ENCODE measurements at places on chromosomes 5 and 9. TPM values are rescaled to one million over a fixed set of nuclear protein-coding genes. Genes with fewer than 3 reads are reported as not detected.

Gene ZDHHC11B
- total RNA-seq, result 5.1 TPM

Gene RMRP
- total RNA-seq, result 22,073 TPM

Gene BTNL8
- total RNA-seq, result not detected

Gene FOXI1
- total RNA-seq, result not detected

Gene IFNB1
- total RNA-seq, result not detected

Gene LCN10
- total RNA-seq, result 0.38 TPM

Gene RASEF
- not detected for total RNA-seq

Gene ERP44
- total RNA-seq, result 7.6 TPM

Gene IL3
- total RNA-seq, result not detected

Gene TICAM2
- total RNA-seq, result 0.36 TPM

- no peak for DNase-seq
Observed at GRCh38 chr5:113343343-113343742, 91.4 kb downstream of the TSSK1B start.

- no peak for DNase-seq
Observed at GRCh38 chr5:67425514-67425913, 228.9 kb upstream of the CD180 start.

- DNase-seq, result no peak
Observed at GRCh38 chr9:5843794-5844471, 11.0 kb upstream of the ERMP1 start.

GRCh38 chr5:96143450-96143849 is 181.8 kb upstream of the ELL2 start:
- DNase-seq, result no peak

GRCh38 chr9:108297073-108297472 is 558.7 kb downstream of the ACTL7B start:
- no peak for DNase-seq

DNA sequence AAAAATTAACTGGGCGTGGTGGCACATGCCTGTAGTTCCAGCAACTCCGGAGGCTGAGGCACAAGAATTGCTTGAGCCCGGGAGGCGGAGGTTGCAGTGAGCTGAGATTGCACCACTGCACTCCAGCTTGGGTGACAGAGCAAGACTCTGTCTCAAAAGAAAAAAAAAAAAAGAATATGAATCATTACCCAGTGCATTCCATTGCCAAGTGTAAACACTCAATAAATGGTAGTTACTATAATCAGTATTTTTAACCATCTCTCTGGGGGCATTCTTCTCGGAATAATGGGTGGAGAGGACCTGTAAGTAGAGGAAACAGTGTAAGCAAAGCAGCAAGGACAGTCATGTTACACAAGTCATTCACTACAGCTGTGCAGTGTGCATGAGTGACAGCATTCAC is 13.8 kb upstream of the RANBP17 start:
- DNase-seq, result no peak

GRCh38 chr9:35771943-35772342 is 17.9 kb upstream of the MSMP start:
- no peak for DNase-seq

DNA sequence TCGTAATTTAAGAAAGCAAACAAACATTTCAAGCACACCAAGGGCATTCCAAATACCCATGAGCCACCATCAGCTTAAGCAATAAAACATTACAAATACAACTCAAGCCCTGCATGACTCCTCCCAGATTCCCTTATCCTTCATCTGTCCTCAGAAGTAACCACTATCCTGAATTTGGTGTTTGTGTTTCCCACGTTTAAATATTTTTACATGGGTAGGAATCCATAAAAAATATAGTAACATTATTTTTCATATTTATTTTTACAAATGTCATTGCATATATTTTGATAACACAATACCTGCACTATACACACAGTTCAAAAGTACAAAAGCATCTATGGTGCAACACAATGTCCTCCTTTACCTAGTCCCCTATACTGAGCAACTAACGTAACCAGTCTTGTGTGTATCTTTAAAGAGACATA is 6.4 kb downstream of the PRKAA1 start:
- no peak for DNase-seq

- DNase-seq, result no peak
Observed at GRCh38 chr9:16726718-16727451, 143.6 kb downstream of the BNC2 start.

DNA sequence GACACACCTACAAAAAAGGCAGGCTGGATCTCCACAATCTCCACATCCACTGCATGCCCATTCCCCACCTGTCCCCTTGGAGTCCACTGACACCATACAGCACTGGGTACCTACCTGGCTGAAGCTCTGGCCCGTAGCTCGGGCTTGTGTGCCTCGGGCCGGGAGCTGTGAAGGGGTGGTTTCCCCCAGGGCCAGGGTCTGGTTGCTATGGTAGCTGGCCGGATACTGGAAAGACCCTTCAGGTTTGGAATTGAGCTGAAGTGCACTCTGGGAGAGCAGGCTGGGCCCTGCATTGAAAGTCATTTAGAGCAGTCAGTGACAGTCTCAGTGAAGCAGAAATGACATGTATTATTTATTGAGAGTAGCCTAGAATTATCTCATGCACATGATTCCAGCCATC is 507.3 kb downstream of the CTNND2 start:
- no peak for DNase-seq

DNA sequence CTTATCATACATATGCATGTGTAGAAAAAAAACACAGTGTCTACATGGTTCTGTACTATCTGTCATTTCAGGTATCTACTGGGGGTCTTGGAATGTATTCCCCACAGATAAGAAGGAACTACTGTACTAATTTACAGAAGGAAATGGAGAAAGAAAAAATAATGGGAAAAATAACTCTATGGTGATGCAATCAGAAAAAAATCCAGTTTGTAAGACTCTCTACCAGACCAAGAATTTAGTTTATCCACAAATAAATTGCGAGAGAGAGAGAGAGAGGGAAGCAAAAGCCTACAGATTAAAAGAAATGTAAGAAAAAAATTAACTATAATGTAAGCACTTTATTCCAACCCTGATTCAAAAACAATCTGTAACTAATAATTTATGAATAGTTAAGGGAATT is 708.6 kb upstream of the ZNF608 start:
- DNase-seq, result no peak

DNA sequence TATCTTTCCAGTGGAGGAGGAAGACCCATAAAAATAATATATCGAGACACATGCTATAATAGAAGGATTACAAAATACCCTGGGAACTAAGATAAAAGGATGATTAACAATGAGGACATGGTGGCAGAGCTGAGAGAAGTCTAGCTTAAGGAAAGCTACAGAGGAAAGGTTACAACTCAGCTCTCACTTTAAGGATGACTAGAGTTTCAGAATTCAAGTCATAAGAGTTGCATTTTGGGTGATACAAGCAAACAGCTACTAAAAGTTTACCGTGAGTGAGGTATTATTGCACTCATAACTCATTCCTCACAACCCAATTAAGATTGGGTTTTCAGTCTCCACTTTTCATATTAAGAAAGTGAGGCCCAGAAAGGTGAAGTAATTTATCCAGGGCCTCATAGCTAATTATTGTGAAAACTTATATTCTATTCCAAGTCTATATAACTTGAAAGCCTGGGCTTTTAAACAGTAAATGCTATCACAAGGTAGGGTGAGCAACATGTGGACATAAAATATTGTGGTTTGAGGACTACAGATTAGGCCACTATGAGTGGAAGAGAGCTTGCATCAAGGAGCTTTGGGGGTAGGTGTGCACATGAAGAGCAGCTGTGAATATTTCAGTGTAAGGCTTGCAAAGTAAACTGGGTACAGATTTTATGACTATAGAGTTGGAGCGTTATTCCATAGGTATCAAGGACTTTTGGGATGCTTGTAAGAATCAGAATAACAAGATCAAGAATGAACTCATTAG is 28.0 kb downstream of the JAKMIP2 start:
- no peak for DNase-seq

- no peak for DNase-seq
Observed at GRCh38 chr5:95102687-95103086, 182.2 kb downstream of the MCTP1 start.

- DNase-seq, result no peak
Observed at GRCh38 chr9:120363697-120364096, 216.3 kb downstream of the CDK5RAP2 start.

GRCh38 chr5:68708842-68709170 is 385.0 kb upstream of the SLC30A5 start:
- no peak for DNase-seq

GRCh38 chr5:150626853-150627276 is 13.6 kb upstream of the SYNPO start:
- no peak for DNase-seq

DNA sequence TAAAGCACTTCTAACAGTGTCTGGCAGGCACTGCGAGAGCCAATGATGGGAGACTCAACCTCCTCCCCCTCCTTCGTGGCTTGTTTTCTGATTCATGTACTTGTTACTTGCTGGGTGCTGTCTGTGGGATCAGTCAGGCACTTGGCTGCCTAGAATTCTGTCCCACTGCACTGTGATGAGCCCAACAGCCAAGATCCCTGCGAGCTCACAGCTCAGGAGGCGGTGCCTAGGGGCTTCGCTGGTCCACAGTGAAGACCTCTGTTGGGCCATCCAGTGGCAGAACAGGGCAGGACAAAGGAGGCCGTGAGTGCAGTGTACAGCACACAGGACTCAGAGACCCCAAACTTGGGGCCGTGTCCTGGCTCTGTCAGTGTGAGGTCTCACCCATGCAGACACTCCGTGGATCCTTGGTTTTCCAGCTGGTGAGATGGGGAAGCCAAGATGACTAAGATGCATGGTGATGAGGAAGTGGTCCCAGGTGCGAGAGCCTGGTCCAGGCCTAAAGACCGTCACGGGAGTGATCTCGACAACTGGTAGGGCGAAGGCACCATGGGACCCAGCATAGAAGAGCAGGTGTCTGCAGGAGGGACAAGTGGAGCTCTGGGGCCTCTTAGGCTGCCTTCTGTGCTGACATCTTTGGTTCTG is 19.5 kb downstream of the MYMK start:
- DNase-seq, result no peak

DNA sequence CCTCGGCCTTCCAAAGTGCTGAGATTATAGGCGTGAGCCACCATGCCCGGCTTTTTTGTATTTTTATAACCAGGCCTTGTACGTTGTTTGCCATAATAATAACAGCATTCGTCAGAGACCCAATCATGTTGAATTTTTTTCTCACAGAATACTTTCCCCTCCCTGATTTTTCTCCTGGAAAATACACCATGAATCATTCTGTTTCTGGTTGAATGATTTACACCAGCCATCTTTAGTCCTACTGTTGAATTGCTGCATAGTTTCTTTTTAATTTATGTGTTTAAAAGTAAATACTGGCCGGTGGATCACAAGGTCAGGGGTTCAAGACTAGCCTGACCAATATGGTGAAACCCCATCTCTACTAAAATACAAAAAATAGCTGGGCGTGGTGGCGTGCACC is 3.5 kb downstream of the CNOT8 start:
- DNase-seq, result no peak

- no peak for DNase-seq
Observed at GRCh38 chr9:1759009-1759408, 256.1 kb upstream of the SMARCA2 start.

All from CD8-positive, alpha-beta T cell (primary cell).